Epithelial cell of esophagus (primary cell): ENCODE measurements at places on chromosomes 6 and 20.

DNA sequence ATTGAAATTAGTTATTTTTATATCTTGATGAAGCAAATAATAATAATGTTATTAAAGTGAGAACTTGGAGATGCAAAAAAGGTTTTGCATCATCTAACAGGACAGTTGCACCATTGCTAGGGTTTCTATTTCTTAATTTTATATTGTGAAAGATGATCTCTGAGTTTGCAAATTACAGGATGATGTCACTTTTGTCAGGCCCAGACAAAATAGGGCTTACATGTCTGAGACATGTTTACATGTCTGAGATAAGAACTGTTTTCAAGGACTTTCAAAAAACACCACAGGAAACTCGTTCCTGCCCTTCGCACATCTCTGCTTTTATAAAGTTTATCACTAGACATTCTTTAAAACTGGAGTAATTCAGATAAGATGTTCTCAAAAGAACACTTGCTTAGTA, 1075.8 kb upstream of the MANEA start:
- DNase-seq, result peak; percentile 88

DNA sequence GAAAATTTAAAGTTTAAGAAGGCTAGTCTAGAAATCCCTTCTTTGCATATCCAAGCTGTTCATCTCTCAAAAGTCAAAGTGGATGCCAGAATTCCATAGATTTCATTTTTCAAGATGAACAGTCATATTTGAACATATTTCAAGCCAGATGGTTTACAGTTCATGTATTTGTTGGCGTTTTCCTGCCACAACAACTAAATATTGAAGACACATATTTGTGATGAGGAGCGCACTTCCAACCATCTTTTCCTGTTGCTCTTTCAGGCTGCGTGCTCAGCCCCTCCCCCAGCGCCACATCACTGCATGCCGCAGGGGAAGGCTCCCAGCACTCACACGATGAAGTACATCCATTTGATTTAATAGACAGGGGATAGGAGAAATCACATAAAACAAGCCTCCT, 5.9 kb upstream of the NOX3 start:
- no peak for DNase-seq

GRCh38 chr6:135073756-135074393, 19.3 kb upstream of the HBS1L start:
- no peak for DNase-seq

- no peak for DNase-seq
Measured at GRCh38 chr6:33213166-33213988, 5.1 kb downstream of the RING1 start.
